ENCODE measurements at places on chromosomes 13 and 19.

- DNase-seq: no peak
Observed at GRCh38 chr19:3149526-3150505, 14.0 kb downstream of the GNA15 start.

GRCh38 chr13:50128428-50128931 lies 113.2 kb downstream of the KCNRG start:
- no peak for DNase-seq

DNA sequence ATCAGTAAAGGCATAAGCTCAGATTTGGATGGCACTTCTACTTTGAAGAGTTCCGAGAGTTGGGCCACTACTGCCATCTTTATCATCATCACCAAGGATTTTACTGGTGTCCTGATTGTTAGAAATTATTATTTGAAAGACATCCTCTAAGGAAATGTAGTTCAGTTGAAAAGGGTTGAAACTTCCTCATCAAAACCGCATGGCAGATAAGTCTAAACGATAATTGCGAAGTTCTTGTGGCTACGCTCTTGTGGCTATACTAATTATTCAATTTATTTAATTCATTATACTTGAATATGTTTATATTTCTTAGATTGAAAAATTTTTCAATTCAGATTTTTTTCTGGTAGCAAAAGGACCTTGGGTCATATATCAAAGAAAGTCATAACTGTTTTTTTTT lies 22.4 kb downstream of the TNFRSF19 start:
- no peak for DNase-seq

GRCh38 chr19:29436591-29437103 lies 89.1 kb upstream of the VSTM2B start:
- no peak for DNase-seq

GRCh38 chr19:20167651-20168122 lies 673 bp downstream of the ZNF486 start:
- DNase-seq: no peak

- no peak for DNase-seq
Observed at GRCh38 chr19:39843919-39844793, 2.0 kb downstream of the FBL start.

DNA sequence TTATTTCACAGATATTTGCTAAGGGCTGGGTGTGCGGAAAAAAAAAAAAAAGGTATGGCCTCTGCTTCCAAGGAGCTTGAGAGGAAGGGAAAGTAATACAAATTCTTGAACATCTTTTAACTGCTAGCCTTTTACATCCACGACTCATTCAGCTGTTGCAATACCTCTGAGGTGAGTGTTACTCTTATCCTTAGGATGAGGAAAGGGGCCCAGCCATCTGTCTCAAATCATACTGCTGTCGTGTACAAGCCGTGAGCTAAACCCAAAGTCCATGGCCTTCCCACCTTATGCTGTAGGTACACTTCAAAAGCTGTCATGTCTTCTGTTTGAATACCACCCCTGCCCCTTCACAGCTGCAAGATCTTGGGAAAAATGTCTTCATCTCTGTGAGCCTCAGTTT lies 146.8 kb downstream of the KCNRG start:
- DNase-seq: no peak

- DNase-seq: no peak
Observed at GRCh38 chr13:73250061-73250460, 191.3 kb downstream of the KLF5 start.

GRCh38 chr13:109725995-109726637 lies 60.3 kb downstream of the IRS2 start:
- DNase-seq: no peak

DNA sequence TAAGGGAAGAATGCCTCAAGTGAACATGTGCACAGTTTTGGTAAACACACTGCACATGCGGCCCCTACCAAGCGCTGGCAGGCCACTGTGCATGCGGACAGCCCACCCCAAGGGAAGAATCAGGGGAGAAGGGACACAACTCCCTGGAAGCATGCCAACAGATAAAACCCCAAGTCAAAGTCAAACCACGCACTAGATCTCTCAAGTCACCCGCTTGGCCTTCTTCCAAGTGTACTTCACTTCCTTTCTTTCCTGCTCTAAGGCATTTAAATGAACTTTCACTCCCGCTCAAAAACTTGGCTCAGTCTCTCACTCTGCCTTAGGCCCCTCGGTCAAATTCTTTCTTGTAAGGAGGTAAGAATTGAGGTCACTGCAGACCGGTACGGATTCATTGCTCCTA lies 4.6 kb upstream of the RFXAP start:
- no peak for DNase-seq

- no peak for DNase-seq
Observed at GRCh38 chr19:38494379-38494778, 60.9 kb downstream of the RYR1 start.

GRCh38 chr13:113916330-113916815 lies 52.5 kb upstream of the GAS6 start:
- DNase-seq: no peak

GRCh38 chr13:68050761-68051160 lies 820.6 kb upstream of the PCDH9 start:
- DNase-seq: no peak

GRCh38 chr13:40340368-40341095 lies 325.9 kb downstream of the FOXO1 start:
- no peak for DNase-seq

DNA sequence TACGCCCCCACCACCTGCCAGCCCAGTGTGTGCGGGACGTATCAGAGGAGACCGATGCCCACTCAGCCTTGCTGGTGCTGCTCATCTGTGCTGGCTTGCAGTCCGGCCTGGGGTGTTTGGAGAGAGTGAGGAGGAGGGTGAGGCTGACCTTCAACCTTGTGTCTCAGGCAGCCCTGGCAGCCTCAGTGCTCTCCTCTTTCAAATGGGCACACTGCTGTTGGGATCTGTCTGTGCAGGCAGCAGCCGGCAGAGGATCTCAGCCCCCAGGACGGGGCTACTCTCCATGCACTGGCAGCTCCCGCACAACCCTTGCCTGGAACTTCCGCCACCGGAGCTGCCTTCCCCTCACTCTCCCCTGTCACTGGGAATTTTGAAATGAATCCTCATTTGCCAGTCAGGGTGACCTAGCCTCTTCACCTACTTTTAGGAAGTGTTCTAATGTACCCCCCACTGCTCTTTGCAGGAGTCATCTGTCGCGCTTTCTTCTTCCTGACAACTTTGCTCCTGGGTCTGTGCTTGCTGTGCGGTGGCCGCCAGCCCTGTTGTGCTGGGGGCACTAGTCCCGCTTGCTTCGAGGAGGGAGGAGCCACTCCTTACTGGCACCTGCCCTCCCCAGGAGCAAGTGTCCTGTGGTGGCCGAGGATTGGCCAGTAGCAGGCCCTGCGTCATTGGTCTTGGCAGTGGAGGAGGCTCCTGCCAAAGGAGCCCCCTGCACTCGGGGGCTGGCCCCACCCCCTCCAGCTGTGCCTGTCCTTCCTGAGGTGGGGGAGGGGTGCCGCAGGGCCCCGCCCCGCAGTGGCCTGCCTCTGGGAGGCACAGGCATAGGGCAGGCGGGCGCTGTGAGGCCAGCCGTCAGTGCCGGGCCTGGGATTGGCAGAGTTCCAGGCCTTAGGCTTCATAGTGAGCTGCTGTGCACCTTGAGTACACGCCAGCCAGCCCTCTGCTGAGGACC lies 53.4 kb downstream of the TSSK6 start:
- no peak for DNase-seq

GRCh38 chr13:101869553-101869952 lies 417.1 kb downstream of the ITGBL1 start:
- no peak for DNase-seq

- DNase-seq: no peak
Observed at GRCh38 chr13:97221466-97221865, 667 bp upstream of the MBNL2 start.

DNA sequence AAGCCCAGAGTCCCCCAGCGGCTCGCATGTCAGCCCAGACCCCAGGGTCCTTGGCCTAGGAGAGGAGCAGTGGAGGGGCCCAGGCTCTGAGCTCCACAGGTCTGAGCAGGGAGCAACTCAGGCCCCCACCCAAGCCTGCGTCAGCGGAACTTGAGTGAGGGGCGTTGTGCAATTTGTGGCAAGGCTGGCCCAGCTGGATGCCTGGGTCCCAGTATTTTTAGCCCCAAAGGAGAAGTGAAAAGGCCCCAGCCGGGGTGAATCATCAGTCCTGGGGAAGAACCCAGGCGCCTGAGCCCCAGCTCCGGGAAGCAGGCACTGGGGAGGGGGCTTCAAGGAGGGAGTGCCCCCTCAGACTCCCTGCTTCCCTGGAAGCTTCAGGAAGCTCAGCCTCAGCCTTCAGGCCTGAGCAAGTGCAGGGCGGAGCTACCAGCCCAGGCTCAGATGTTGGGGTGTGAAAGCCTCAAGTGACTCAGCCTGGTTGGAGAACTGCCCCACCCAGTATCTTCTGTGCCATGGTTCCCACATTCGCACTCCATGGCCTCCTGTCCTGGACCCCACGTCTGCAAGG lies 7.2 kb downstream of the MED29 start:
- no peak for DNase-seq

- no peak for DNase-seq
Observed at GRCh38 chr19:55633861-55634260, 6.9 kb upstream of the ZNF580 start.

- DNase-seq: no peak
Observed at GRCh38 chr13:105814902-105815250, 720.6 kb downstream of the EFNB2 start.

- no peak for DNase-seq
Observed at GRCh38 chr13:89052699-89053098, 1381.5 kb downstream of the SLITRK5 start.

DNA sequence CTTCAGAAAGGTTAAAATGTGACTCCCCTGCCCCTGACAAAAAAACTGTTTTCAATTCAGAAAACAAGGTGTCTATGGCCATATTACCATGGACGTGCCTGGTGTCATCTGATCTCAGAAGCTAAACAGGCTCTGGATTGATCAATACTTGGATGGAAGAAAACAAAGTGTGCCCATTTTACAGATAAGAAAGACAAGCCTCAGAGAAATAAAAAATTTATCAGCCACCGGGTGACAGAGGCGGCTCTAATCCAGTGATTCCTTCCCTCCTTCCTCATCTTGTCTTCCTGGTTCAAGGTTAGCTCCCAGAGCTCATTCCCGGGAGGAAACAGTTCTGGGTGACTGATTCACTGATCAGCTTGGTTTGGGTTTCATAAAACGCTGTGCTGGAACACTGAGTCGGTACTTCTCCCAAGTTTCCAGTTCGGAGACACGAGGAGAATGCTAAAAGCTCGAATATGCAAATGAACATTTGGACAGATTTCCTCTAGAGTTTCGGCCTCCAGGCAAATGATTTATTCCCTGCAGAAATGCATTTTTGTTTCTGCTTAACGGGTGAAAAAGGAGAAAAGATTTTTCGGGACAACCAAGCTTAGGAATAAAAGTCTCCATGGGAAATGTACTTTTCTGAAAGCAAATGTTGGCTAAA lies 211.2 kb downstream of the UQCRFS1 start:
- DNase-seq: no peak

GRCh38 chr13:110501188-110501587 lies 60.3 kb downstream of the RAB20 start:
- DNase-seq: no peak

DNA sequence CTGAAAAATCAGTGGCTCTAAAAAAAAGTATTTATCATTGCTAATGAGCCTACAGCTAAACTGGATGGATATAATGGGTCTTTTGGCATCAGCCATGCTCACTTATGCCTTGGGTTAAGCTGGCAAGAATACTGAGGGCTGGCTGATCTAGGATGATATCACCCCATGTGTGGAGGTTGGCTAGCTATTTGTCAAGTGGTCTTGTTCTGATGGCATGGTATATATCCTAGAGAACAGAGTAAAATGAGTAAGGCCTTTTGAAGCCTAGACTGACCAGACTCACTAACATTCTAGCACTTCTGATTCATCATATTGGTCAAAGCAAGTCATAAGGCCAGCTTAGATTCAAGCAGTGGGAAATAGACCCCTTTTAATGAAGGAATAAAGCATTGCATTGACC lies 383.0 kb downstream of the SLITRK1 start:
- no peak for DNase-seq

DNA sequence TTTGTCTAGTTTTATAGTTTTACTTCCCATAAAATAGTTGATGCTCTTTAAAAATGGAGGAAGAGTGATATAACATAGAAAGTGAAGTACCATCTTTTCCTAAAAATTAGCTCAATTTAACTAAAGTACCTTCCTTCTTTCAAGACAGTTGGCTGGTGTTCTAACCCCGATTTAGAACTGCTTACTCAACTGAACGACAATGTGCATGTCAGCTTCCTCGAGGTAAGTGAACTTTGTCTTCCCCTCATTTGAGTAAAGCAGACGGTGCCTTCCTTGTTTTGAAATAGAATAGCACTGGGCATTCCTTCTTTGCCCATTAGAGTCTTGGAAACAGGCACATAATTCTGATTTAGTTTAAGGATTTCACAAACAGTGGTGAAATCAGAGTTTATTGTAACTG lies 1519.2 kb downstream of the EFNB2 start:
- DNase-seq: no peak

- no peak for DNase-seq
Observed at GRCh38 chr19:30073152-30074000, 131.3 kb downstream of the URI1 start.

- DNase-seq: no peak
Observed at GRCh38 chr19:7692417-7693088, 9.4 kb downstream of the FCER2 start.

GRCh38 chr13:55214841-55215345 lies 1925.8 kb upstream of the PRR20A start:
- no peak for DNase-seq

GRCh38 chr19:57708641-57709361 lies at the start of gene ZNF154:
Gene ZNF154 (minus strand): TSS chr19:57709204. CDS start chr19:57708971, 233 bp downstream.
- no peak for DNase-seq

DNA sequence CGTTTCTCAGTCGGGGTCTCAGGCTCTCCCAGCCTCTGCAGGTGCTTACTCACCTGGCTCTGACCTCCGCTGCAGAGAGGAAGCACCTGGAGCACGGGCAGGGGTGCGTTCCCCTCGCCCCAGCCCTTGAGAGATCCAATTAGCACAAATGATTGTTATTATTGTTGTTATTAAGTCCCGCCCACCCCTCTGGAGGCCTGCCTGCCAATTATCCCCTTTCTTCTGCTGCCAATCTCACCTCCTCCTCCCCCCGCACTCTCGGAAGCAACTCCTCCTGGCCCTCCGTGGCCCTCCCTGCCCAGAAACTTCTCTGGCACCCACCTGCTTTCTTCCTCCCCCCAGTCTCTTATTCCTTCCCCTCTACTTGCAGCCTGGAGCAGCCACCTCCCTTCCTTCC lies 8.8 kb downstream of the ZNF787 start:
- no peak for DNase-seq

GRCh38 chr19:38527466-38528136 lies 90.2 kb downstream of the MAP4K1 start:
- DNase-seq: no peak

DNA sequence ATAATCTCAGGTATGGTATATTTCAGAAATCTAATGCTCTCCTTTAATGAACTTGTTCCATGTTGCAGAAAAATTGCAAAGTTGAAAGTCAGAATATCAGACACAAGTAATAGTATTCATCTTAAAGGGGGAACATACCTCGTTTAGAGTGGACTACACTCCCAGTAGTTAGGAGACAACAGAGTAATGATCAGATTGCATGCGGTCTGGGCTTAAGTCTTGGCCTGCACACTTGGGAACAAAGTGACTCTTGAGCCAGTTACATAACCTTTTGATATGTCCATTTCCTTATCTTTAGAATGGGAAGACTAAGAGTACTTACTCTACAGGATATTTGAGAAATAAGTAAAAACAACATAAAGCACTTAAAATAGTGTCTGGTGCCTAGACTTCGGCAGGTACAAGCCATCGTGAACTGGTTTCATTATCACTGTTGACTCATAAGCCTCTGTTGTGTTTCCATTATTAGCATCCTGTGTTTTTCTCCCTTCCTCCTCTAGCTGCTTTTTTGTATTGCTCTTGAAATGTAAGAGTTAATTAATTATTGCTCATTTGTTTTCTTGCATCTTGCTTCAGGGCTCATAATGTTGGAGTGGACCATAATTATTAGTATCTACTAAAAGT lies 53.0 kb downstream of the DPY19L3 start:
- no peak for DNase-seq
